ENCODE measurements at places on chromosomes 1 and 21. TPM values are rescaled to one million over a fixed set of nuclear protein-coding genes. Genes with fewer than 3 reads are reported as not detected.

GRCh38 chr1:27885114-27885528, 12.8 kb downstream of the THEMIS2 start:
- DNase-seq, result no peak

DNA sequence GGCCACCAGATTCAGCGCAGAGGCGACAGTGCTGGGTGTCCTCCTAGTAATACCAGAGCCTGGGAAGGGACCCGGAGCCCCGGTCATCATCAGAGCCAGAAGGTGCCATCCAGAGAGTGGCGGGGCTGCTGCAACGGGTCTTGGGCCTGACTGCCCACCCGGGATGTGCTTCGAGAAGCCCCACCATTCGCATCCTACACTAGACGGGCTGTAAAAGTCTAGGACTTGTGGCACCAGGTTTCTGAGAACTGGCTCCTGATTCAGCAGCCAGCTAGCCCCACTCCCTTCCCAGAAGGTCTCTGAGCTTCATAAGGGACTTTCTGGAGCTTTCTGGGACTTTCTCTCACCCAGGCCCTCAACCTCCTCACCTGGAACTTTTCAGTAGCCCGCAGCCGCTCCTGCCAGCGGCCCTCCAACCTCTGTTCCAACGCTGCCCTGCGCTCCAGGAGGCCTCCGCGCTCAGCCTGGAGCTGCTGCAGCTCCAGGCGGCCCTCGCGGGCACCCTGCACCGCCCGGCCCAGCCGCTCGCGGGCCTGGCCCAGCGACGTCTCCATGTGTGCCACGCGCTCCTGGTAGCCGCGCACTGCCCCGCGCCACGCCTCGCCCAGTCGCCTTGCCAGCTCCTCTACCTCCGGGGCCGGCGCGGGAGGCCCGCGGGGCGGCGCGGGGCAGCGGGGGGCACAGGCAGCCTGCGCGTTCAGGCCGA, 940 bp downstream of the NES start:
- DNase-seq, result no peak

- DNase-seq, result peak; percentile 82
These were observed 89.3 kb upstream of the EDEM3 start for GRCh38 chr1:184843732-184844495.

GRCh38 chr1:38261574-38261973, 215.0 kb upstream of the POU3F1 start:
- DNase-seq, result no peak

DENND2C gene
- total RNA-seq, result 0.12 TPM

Data from activated CD4-positive, alpha-beta T cell treated with anti-CD3 and anti-CD28 coated beads, Interleukin-2, amount 10 ng/mL, durations not matched to agents 24 days and 14 days (primary cell).